ENCODE measurements at places on chromosomes 7 and 10. TPM values are rescaled to one million over a fixed set of nuclear protein-coding genes. Genes with fewer than 3 reads are reported as not detected.

DNA sequence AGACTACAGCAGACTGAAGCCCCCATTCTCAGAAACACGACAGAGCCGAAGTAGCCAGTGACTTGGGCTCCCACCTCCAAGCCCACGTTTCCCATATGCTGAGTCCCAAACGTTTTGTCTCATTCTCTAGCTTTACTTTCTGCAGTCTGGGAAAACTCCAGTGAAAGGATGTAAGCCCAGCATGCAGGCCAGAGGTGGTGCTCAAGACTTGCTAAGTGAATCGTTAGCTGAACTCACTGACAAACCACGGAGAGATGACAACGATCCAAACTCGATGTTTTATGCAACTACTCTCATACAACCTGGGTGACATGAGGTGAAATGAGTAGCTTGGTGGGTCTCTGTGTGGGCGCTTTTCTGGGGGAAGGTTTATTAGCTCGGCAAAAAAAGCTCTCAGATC is 731.8 kb downstream of the SUGCT start:
- H3K4me3 ChIP-seq: no peak overlapping the region
- no peak for DNase-seq
- H3K27me3 ChIP-seq: no peaks in the 10 kb centered on the region
- no peaks in the 10 kb centered on the region for H3K36me3 ChIP-seq
- H3K27ac ChIP-seq: no peak overlapping the region

DNA sequence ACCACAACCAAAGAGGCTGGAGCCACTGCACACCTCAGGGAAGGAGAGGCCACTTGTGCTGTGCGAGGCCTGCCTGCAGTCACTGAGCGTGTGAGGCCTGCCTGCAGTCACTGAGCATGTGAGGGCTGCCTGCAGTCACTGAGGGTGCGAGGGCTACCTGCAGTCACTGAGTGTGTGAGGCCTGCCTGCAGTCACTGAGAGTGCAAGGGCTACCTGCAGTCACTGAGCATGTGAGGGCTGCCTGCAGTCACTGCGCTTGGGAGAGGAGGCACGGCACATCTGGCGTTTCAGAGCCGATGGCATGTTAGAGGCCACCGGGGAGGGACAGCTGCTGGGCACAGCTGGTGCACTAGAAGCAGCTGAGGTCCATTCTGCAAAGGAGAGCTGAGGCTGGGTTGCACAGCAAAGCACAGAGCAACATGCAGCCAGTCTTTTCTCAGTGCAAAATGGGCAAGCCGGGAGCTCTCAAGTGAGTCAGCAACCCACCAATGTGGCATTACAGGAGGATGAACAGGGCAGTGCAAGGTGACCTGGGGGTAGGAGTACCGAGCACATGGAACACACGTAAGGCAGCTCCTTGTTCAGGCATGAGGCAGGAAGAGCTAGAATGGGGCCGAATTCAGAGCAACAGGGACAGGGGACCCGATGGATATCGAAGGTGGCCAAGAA is 540.1 kb downstream of the PTPRN2 start:
- H3K4me3 ChIP-seq: no peak overlapping the region
- H3K36me3 ChIP-seq: no peaks in the 10 kb centered on the region
- H3K27ac ChIP-seq: no peak overlapping the region
- H3K4me1 ChIP-seq: no peaks in the 10 kb centered on the region
- no peaks in the 10 kb centered on the region for H3K27me3 ChIP-seq
- no peak for DNase-seq

DNA sequence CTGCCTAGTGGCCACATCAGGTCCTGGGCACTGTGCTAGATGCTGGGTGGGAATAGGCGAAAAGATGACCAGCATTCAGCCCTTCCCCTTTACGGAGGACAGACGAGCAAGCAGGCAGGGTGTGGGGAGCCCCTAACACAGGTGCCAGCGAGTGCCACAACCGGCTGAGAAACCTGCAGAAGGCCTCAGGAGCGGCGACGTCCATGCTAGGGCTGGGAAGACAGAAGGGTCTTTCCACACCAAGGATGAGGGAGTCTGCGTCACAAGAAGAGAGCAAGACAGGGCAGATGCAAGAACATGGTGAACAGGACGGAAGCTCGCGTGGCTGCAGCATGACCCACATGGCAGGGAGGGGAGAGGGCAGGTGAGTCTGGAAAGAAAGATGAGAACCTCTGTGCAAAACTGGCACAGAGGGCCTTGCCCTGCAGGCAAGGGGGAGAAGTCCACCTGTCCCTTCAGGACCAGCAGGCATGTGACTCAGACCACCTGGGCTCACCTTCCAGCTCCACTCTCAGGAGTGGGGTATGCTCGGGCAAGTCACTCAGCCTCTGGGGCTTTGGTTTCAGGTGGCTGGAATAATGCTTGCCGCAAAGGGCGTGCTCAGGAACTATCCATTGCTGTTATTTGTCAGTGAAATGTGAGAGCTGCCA is 36.6 kb downstream of the KCNH2 start:
- H3K4me3 ChIP-seq: no peak overlapping the region
- no peaks in the 10 kb centered on the region for H3K4me1 ChIP-seq
- H3K27ac ChIP-seq: no peak overlapping the region
- peaks cover 4% of the 10 kb centered on the region for H3K27me3 ChIP-seq
- no peaks in the 10 kb centered on the region for H3K36me3 ChIP-seq

The SLC16A9 gene
- not detected for polyA plus RNA-seq

The EIF5AL1 gene
- polyA plus RNA-seq: 0.17 TPM

Data from CD14-positive monocyte (primary cell).